Stimulated activated CD4-positive, alpha-beta T cell treated with anti-CD3 and anti-CD28 coated beads, TNF-alpha, amount 100 ng/mL, for 24 hours (primary cell): ENCODE measurements at places on chromosomes 6 and 20.

DNA sequence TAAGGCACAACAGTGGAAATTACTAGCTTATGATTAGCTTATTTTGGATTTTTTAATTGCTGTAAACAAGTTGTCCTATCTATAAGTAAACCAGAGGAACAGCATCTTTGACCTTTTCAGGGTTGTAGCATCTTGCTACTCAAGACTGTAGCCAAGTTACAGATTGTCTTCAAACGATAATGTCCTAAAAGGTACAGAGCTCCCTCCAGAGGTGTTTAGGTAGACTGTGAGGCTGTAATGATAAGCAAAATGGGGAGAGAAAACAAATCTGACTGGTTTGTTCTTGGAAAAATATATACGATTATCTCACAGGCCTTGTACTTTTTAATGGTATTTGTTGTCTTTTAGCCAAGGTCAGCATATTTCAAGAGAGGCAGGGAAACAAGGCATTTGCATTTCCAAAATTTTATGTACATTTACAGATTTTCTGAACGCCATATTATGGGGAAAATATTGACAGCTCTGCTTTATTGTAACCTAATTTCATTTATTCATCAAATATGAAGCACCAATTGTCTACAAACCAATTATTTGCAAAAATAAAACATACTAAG lies 273.4 kb downstream of the MEI4 start:
- no peak for DNase-seq

- no peak for DNase-seq
Observed at GRCh38 chr6:100132005-100132404, 138.0 kb upstream of the MCHR2 start.

DNA sequence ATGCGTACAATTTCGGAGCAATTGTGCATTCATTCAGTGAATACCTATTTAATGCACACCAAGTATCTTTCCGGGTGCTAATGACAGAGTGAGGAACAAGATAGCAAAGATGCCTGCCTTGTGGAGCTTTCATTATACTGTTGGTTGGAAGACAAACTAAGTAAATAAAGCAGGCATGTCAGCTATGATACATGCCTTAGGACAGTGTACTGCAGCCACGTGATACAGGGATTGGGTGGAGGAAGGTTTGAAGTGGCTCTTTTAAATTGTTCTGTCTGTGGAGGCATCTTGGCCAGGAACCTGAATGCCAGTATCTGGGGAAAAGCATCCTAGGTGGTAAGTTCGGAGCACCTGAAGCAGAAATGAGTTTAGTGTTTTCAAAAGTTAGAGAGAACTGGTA lies 3.0 kb upstream of the OTOR start:
- DNase-seq: no peak

DNA sequence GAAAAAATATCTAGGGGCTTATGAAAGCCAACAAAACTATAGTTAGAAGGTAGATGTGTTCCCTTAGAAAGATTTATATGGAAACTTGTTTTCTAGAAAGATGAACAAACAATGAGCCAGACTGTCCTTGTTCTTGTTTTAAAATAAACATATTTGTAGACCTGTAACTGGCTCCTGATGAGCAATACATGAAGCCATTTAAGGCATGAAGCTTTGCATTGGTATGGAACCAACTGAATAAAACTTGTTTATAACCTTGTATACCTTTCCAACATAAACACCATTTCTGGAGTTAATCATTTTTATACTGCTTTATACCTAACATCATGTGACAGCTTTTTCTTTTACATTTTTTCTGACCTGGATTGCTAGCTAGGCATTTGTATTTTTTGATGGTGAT lies 247.8 kb downstream of the PRL start:
- DNase-seq: no peak

- no peak for DNase-seq
Observed at GRCh38 chr20:40532103-40532502, 156.9 kb downstream of the MAFB start.

DNA sequence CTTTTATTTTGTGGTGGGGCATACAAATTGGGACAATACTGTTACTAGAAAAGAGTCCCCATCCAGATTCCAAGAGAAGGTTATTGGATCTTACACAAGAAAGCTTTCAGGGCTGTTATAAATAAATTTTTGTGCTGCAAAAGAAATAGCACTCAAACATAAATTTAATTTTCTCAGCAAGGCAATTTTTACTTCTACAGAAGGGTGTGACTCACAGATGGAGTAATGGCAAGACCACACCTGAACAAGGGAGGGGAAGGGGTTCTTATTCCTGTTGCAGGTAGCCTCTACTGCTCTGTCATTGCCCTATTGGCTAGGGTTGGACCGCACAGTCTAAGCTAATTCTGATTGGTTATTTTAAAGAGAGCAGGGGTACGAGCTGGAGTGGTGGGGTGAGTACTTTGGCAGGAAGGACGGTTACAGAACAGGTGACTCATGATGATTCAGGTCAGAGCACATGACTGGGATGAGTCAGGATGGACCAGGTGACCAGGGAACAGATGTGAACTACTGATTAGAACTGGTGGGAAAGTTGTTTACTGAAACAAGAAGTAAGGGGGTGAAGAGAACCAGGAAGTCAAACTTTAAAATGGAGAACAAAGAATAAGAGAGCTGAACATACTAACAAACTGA lies 41.1 kb downstream of the CNR1 start:
- DNase-seq: no peak

- no peak for DNase-seq
Observed at GRCh38 chr20:25251558-25251957, 3.7 kb downstream of the PYGB start.

- no peak for DNase-seq
Observed at GRCh38 chr6:52104979-52105378, 17.6 kb upstream of the PKHD1 start.

GRCh38 chr6:13229205-13230085 lies 98.9 kb downstream of the TBC1D7 start:
- no peak for DNase-seq

- DNase-seq: no peak
Observed at GRCh38 chr6:70028246-70028645, 161.9 kb downstream of the COL19A1 start.

DNA sequence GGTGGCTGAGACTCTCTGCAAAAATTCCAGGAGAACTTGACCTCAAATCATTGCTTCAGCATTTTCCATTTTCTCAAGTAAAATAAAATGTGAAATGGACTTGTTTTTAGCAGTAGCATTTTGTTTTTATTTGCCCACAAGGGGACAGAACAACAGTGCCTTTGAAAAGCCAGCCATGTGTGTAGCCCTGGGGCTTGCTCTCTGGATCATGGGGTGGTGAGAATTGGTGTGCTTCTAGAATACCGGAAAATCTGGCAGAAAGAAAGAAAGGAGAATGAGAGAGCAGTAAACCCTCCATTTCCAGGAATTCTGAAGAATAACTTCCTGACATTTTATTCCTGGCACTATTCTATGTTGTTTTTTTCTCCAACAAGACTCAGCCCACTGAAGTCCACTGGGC lies 254.7 kb upstream of the MOCS1 start:
- DNase-seq: no peak

- DNase-seq: no peak
Observed at GRCh38 chr6:106411643-106412200, 51.2 kb downstream of the CRYBG1 start.

GRCh38 chr6:137893726-137894125 lies 26.7 kb downstream of the TNFAIP3 start:
- no peak for DNase-seq

GRCh38 chr20:2585811-2586210 lies 49.4 kb downstream of the TMC2 start:
- no peak for DNase-seq

DNA sequence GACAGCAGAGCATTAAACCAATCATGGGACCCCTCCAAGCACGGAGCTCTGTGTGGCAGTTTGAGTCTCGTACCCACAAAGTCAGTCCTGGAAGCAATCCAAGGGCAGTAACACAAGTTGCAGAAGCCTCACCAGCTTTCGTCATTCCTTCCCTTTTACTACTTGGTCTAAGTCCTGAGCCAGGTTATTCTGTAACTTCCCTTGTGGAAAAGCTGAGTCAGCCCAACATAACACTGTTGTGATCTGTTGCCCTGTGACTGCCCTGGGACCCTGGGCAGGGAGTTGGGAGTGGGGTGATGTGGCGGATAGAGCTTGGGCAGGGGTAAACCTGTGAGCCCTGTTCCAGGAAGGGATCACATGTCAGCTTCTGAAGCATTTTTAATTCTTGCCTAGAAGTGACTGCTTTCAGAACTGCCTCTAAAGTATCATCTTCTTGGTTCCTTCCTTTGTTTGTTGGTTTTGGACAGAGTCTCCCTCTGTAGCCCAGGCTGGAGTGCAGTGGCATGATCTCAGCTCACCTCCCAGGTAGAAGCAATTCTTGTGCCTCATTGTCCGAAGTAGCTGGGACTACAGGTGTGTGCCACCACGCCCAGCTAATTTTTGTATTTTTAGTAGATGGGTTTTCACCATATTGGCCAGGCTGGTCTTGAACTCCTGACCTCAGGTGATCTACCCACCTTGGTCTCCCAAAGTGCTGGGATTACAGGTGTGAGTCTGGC lies 183.7 kb upstream of the JAG1 start:
- no peak for DNase-seq

DNA sequence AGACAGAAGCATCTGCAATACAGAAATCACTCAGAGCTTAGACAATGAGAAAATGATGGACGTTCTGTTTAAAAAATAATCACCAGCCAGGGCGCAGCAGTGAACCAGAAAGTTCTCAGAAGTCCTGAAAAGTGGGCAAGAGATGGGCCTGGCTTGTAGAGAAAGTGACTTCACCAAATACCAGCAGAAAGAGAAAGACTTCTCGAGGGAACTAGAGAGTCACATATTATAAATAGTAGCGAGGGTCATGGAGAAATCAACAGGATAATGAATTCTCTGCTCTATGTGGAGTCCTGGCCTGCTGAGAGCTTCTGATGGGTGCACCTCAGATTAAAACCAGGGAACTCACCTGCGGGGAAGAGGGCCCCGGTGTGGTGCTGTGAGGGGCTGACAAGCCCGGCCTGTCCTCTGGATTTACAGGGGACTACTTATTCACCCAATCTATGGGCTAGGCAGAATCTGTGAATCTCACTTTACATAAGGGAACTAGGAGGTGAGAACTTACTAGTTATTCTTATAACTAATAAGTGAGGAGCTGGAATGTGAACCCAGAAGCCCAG lies 5.6 kb upstream of the RAMACL start:
- DNase-seq: no peak

DNA sequence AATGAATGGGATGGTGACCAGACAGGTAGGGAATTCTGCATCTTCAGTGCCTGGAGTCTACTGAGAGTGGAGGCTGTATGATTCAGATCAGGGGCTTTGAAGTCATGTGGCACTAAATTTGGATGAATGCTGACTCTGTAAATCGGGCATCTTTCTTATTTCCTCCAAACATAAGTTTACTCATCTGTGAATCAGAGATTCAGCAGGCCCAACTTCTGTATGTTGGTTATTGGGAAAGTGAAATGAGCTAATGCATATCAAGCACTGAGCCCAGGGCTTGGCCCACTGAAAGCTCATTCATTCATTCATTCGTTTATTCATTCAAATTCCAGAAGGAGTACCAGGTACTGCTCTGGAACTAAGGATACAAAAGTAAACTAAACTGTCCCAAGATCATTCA lies 192.3 kb upstream of the RIN2 start:
- DNase-seq: no peak

DNA sequence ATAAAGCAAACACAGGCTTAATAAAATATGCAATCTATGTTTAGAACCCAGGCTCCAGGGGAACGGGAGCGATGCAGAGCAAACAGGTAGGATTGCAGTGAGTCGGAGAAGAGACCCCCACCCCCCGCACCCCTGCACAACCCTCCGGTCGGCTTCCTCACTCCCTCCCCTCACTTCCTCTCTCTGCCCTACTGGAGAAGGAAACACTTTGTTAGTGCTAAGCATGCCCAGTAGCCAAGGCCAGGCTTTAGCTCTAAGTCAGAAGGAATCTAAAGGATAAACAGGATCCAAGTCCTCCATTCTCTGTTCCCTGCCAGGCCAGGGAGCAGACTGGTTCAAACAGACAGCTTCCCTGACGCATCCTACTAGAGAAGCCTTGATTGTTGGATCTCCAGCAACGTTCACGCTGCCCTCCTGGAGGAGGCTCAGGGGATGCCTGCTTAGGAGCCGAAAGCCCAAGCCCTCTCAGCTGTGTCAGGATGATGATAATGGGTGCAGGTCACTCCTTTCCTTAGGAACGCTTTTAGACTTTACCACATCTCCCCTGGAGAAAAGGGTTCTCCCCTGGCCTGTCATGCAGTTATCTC lies 14.7 kb downstream of the FOXQ1 start:
- no peak for DNase-seq

GRCh38 chr20:36717657-36718056 lies 28.2 kb downstream of the NDRG3 start:
- no peak for DNase-seq

DNA sequence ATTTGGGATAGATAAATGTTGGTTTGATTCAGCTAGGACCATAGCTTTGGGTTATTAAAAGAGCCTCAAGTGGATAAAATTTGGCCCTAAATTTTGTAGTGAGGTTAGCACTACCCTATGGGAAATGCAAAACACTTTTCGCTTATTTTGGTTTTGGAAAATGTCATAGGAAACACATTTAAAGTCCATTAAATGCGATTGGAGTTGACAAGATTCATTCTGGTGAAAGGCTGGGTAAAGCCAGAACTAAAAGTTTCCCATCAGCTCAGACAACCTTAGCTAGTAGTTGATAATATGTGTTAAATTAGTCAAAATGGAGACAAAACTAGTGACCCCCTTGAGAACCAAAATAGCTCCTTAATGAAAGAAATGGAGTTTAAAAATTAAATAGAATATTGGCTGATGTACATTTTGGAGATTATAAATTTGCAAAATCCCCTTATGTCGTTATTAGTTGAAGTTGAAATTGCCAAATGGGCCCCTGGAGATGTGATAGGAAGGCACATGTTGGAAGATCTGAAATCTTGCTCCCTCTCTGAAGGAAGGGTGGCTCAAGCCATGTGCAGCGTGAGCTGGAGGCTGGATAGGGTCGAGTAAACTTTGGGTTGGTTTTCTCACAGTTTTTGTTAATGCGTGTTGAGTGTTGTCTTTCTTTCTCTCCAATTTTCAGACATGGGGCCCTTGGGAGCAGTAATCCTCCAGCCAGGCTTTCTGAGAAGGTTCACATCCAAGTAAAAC lies 72.8 kb downstream of the CD83 start:
- no peak for DNase-seq

DNA sequence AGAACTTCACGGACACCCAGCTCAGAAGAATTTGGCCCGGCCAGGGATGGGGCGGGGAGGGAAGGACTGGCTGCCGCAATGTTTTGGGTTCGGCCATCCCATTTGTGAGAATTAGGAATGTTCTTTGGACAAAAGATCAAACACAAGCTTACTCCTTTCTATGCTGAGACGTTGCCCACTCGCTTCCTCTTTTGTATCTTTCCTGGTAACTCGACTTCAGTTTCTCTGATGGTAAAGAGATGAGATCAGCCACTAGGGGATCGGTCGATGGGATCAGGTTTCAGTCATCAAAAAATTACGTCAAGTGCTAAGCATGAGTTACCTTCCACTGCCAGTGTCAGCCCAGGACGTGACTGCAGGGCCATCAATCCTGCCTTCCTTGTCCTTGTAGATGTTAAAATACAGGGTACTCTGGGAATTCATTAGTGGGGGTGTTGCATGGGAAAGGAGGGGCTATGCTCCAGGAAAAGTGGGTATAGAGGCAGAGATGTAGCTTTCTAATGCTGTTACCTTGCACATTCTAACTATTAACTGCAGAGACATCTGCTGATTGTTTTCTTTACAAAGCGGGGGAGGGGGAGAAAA lies 190.2 kb downstream of the TSHZ2 start:
- no peak for DNase-seq

GRCh38 chr20:50039706-50040431 lies 57.1 kb downstream of the SNAI1 start:
- DNase-seq: no peak
